CD4-positive, alpha-beta T cell treated with Interleukin-12 subunit alpha and Interleukin-12 subunit beta, for 1 hour (primary cell): ENCODE measurements at places on chromosomes 1 and 21.
A peak's percentile ranks its signal among the peaks of the same experiment; 100 is the strongest.

GRCh38 chr1:32334274-32334861 lies 1.7 kb downstream of the MARCKSL1 start:
- no peak for DNase-seq

DNA sequence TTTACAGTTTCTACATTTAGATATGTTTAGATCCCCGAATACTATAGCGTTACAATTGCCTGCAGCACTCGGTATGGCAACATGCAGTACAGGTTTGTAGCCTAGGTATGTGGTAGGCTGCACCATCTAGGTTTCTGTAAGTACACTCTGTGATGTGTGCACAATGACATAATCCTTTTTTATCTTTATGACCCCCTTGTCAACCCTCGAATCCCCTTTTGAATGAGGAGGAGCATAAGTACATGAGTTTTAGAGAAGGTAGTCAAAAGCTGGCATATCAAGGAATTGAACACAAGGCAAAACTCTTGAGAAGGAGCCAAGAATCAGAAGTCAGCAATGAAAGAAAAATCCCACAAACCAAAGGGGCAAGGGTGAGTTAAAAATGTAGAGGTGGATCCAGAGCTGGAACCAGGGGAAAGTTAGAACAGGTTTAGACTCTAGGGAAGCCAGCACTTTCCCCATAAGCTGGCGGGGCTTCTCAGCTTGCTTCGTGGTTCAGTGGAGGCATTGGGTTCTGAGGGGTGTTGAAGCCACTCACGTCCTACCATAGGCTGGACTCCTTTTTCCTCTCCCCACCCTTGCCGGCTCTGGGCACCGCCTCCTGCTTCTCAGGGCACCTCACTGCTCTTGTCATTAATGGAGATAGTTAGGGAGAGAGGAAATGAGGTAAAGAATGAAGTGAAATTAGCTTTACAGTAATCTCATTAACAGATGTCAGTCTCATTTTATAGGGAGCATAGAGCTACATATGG lies 31.3 kb downstream of the OLFML3 start:
- DNase-seq, result no peak

DNA sequence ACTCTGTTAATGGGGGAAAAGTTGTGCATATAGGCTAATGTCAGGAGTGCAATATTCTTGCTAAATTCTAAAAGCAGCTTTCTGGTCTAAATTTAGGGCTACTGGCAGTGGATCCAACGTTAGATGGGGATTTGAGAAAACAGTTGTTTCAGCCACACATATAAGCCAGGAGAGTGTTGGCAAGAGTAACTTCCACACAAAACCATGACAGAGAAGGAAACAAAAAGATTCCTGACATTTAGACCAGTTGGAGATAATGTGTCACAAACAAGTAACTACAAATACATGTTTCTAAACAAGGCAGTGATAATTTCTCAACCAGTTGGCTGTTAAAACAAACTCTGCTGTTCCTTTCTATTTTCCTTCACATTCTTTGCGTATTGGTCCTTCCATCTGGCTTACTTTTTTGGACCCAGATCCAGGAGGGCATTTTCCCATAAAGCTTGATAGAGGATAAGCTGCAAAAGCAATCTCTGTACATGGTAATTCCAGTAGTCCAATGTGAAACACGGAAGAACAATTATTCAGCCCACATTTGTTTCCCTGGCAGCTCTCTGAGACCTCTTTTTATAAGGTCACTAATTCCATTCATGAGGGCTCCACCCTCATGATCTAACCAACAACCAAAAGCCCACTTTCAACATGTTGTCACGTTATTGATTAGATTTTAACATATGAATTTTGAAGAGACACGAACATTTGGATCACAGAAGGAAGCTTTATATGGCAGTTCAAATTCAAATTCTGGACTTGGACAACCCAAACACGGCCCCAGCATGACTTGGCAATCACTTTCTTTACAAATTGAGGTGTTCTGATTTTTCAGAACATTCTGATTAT lies 1888.6 kb downstream of the MRPL39 start:
- no peak for DNase-seq

- no peak for DNase-seq
Observed at GRCh38 chr1:225834417-225835329, 24.7 kb downstream of the EPHX1 start.

GRCh38 chr1:227192163-227192562 lies 126.1 kb downstream of the CDC42BPA start:
- DNase-seq, result no peak

DNA sequence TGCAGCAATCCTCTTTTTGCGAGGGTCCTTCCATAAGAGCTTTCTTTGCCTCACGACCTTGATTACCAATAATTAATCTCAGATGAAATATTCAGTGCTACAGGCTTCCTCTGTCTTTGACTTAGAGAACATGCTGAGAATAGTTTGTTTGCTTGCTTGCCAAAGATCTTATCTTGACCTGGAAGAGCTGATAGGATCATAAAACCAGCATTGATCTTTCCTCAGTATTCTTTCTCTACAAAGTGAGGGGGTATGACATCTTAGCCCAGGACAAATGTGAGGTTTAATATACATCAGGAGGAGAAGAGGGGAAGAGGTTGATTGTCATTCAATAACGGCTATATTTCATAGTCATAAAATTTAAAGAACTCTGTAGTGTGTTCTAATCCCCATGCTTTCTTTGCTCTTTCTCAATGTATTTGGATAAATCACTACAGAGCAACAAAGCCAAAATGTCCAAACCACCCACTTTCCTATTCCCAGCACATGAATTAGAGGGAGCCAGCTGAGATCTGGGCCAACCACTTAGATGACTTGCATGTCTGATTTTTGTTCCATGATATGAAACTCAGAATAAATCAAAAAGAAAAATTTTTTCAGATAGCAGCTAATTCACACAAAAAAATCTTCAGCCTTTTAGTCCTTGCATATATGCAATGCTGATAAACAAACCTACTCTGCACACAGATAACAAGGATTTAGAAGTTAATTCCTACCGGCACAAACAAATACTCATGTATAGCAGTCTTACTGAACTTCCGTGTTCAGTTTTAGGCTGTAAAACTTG lies 50.5 kb upstream of the IPO9 start:
- no peak for DNase-seq

GRCh38 chr1:214923278-214923915 lies 159.1 kb upstream of the KCNK2 start:
- no peak for DNase-seq

DNA sequence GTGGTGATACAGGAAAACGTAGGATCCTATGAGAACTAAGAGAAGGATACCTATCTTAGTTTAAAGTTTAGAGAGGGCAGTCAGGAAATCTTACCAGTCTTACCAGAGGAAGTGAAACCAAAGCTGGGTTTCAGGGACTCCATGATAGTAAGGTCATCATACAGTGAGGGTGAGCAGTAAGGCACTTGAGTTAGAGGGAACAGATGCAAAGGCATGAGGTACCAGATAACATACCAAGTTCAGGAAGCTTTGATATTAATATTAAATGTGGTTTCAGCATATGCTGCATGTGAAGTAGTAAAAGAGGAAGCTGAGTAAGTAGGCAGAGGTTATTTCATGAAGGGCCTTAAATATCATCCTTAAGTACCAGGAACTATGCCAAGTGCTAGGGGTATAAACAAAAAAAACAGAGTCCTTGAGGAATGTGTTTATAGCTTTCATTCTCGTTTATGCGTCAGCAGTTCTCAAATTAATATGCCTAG lies 16.9 kb downstream of the ATG4C start:
- peak; percentile 15 for DNase-seq
